LoVo (cell line): ENCODE measurements at places on chromosomes 7 and 10.

DNA sequence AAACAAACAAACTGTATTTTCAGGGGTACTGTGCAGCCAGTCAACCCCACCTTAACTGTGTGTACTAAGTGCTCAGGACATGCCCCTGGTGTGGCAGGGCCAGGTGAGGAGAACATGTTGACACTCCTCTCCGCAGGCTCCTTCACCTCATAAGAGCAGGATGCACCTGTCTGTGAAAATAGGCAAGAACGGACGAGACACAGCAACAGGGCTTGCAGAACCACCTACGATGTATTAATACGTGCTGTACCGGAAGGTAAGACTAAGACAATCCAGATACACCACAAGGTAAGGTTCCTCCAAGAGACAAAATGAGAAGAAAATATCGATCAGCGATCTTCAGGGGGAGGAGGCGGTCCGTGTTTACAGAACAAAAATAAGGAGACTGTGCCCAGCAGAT lies 65.8 kb upstream of the CAMK2B start:
- no peak for DNase-seq

- DNase-seq = no peak
These were observed 11.6 kb downstream of the AOC1 start for GRCh38 chr7:150863946-150864345.

- no peak for DNase-seq
These were observed 156.5 kb downstream of the DOCK4 start for GRCh38 chr7:112049555-112050249.

DNA sequence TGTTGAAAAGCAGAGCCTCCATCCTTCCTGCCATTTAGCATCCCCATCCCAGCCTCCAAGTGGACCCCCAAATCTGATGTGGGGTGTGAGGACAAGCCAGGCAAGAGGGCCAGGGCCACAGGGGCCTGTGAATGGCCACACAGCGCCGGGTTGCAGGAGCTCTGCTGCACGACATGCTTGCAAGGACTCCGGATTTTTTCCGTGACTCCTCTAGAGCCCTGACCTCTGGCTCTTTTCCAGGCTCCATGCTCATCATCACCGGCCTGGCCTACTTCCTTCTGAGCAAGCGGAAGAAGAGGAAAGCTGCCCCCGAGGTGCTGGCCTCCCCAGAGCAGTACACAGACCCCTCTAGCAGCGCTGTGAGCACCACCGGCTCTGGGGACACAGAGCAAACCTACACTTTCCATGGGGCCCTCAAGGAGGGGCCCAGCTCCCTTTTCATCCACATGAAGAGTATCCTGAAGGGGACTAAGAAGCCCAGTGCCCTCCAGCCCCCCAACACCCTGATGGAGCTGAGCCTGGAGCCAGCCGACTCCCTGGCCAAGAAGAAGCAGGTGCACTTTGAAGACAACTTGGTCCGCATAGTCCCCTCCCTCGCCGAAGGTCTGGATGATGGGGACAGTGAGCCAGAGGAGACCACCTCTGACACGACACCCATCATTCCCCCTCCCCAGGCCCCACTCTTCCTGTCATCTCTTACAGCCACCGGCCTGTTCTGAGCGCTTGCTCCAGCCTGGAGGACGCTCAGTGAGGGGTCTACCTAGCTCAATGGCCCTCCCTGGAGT lies 23.5 kb downstream of the TMEM72 start:
- no peak for DNase-seq

DNA sequence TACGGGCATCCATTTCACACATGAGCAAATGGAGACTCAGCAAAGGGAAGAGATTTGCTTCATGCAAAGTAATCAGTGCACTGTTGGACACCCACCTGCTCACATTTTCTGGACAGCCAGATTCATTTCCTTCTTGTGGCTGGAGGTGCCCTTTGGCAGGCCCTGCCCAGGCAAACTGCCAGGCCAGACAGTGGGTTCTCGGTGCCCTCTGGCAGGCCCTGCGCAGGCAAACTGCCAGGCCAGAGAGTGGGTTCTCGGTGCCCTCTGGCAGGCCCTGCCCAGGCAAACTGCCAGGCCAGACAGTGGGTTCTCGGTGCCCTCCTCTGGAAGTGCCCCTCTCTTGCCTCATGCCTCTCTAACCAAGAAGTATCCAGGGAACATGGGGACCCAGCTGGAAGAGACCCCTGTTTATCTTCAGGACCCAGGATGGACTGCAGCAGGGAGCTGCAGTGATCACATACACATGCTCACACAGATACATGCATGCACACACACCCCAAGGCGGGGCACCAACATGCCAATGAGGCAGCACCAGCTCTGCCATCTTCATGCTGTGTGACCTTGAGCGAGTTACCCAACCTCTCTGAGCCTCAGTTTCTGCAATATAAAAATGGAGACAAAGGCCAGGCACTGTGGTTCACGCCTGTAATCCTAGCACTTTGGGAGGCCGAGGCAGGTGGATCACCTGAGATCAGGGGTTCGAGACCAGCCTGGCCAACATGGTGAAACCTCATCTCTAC lies 67.1 kb downstream of the OAT start:
- DNase-seq = no peak

DNA sequence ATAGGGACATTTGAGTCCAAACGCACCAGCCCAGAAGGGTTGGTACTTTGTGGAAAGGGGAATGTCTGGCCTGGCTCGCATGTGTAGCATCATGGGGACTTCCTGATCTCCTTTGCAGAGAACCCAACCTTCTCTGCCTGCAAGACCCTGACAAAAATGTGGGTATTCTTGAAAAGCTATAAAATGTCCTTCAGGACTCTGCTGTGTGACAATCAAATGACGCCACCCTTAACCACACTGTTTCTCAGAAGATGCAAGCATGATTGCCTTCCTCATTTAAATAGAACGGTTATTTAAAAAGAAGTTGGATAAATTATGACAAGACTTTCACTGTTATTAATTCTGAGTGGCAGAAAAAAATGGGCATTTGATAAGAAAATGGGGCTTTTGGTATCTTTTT lies 15.1 kb upstream of the GPR15LG start:
- DNase-seq = no peak
